ENCODE measurements at places on chromosomes 4 and X.

DNA sequence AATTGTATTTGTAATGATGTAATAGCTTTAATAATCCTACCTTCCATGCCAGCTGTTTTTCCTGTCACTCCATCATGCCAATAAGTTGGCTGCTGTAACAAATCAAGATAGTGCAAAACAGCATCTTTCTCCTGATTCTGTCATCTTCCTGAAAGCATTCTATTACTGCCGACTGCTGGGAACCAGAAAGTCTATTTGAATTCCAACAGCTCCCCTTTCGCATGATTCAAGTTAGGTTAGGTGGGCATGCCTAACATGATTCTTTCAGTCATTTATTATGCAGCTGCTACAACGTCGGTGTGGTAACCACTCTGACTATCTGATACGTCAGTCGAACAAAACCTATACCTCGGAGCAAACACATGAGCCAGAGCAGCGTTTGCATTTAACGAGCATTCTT is 127.9 kb upstream of the DMD start:
- no peak overlapping the region for H3K4me3 ChIP-seq
- no peaks in the 10 kb centered on the region for H3K27me3 ChIP-seq
- no peaks in the 10 kb centered on the region for H3K36me3 ChIP-seq

DNA sequence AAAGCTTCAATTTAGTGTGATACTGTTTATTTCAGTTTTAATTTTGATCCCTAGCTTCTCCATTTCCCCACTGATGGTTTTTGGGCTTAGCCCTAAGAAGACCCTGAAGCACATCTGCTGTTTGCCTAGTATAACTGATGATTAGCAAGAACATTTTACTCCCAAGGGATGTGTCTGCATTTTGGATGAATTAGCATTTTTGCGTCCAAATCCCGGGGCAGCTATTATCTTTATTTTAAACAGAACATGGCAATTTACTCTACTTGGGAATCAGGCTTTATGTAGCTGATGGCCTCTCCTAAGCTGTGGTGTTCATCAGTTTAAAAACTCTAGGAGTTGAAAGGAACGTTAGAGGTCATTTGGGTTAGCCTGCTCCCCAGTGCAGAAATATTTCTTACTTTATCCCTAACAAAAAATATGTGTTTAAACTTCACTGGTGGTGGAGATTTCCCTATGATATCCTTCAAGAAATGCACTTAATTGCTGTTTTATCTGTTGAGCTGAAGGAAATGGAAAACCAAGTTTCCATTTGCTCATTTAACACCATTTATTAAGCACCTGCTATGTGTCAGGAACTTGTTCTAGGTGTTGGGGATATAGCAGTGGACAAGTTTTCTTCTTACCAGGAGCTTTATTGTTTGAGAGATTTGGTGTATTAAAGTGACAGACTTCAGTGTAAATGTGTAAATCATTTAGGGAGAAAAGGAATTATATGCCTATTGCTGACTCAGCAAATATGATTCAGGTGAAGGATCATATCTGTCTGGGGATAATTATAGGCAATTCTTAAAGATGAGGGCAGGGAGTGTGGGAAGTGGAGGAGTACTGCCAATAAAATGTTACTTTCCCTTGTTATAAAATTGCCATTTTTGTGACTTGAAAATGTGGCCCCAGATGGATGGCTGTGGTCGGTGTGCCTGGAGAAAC is 3.4 kb downstream of the SEPTIN11 start:
- H3K27me3 ChIP-seq = no peaks in the 10 kb centered on the region
- H3K27ac ChIP-seq = no peak overlapping the region
- H3K36me3 ChIP-seq = peaks cover 4% of the 10 kb centered on the region
- DNase-seq = no peak
- H3K4me1 ChIP-seq = peaks cover 5% of the 10 kb centered on the region

DNA sequence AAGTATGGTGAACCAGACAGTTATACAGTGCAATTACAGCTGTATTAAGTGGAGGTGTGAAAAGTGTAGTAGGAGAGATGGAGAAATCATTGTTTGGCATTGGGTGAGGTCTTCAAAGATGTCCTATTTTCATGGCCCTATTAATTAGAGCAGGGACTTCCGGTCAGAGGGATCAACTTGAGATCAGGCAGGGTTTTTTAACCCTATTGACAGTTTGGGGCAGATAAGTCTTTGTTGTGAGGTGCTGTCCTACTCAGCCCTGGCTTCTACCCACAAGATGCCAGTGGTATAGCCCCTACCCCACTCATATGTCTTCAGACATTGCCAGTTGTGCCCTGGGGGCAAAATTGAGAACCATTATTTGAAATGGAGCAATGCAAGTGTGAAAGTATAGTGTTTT is 9.9 kb downstream of the USP9X start:
- DNase-seq = no peak
- no peaks in the 10 kb centered on the region for H3K27me3 ChIP-seq
- H3K27ac ChIP-seq = no peak overlapping the region
- no peak overlapping the region for H3K4me3 ChIP-seq
- peaks cover 2% of the 10 kb centered on the region for H3K36me3 ChIP-seq
- H3K4me1 ChIP-seq = peaks cover 6% of the 10 kb centered on the region

DNA sequence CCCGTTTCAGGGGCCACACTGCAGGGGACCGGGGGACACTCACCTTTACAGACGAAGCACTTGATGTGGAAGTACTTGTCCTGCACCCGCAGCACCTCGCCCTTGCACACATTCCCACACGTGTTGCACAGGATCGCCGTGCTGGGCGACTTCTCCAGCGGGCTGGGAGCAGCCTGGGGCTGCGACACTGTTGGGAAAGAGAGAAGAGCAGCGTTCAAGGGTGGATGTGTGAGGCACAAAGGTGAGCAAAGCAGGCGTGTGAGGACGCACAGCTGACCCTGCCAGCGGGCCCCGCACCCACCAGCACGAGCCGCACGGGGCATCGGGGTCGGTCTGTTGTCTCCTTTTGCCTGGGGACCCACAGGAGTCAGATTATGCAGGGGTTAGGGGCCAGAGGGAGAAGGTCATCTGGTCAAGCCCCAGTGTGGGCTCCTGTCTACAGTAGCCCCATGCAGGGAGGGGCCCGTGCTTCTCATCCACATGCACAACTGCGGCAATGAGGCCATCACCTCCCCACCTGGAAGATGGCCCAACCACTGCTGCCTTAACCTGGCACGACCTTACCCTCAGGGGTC is 52.1 kb downstream of the ABLIM2 start:
- peak; percentile 31 for DNase-seq
- no peaks in the 10 kb centered on the region for H3K36me3 ChIP-seq
- no peak overlapping the region for H3K4me3 ChIP-seq
- H3K4me1 ChIP-seq = peaks cover 8% of the 10 kb centered on the region
- H3K27me3 ChIP-seq = no peaks in the 10 kb centered on the region

GRCh38 chrX:111376897-111377578 is 35.0 kb downstream of the DCX start:
- no peaks in the 10 kb centered on the region for H3K4me1 ChIP-seq
- H3K36me3 ChIP-seq = no peaks in the 10 kb centered on the region
- no peak overlapping the region for H3K4me3 ChIP-seq
- H3K27ac ChIP-seq = no peak overlapping the region

GRCh38 chr4:81684352-81684751 is 212.6 kb upstream of the RASGEF1B start:
- no peak for DNase-seq
- H3K27ac ChIP-seq = no peak overlapping the region
- no peaks in the 10 kb centered on the region for H3K27me3 ChIP-seq
- no peak overlapping the region for H3K4me3 ChIP-seq

- H3K27ac ChIP-seq = no peak overlapping the region
- H3K36me3 ChIP-seq = no peaks in the 10 kb centered on the region
- DNase-seq = no peak
- no peak overlapping the region for H3K4me3 ChIP-seq
- no peaks in the 10 kb centered on the region for H3K4me1 ChIP-seq
Observed at GRCh38 chrX:119190091-119190681, 45.9 kb upstream of the PGRMC1 start.

DNA sequence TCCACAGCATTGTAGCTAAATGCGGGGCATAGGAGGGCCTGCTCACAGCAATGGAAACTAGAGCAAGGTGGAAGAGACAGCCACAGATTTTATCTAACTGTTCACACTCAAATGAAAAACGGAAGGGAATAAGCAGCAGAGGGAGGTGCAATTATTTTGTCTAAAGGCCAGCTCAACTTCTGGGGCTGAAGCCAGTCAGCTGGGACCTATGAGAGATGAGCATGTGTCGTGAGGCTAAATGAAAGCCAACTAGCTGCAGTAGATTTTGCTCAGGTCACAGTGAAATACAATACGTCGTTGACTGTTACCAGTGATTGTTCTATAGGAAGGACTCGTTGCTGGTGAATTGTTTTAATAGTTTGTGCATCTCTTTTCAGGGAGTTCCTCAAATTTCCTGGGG is 26.4 kb upstream of the FGFBP2 start:
- H3K27ac ChIP-seq = no peak overlapping the region
- DNase-seq = no peak
- H3K36me3 ChIP-seq = peaks cover 11% of the 10 kb centered on the region
- no peak overlapping the region for H3K4me3 ChIP-seq
- no peaks in the 10 kb centered on the region for H3K4me1 ChIP-seq

- peak; percentile 82 for DNase-seq
- peaks cover 52% of the 10 kb centered on the region for H3K36me3 ChIP-seq
- H3K27ac ChIP-seq = peak overlapping the region; percentile 79
- peaks cover 19% of the 10 kb centered on the region for H3K4me1 ChIP-seq
Observed at GRCh38 chr4:77021614-77022089, 54.1 kb downstream of the CCNI start.

- H3K4me1 ChIP-seq = peaks cover 4% of the 10 kb centered on the region
- H3K36me3 ChIP-seq = no peaks in the 10 kb centered on the region
- no peak for DNase-seq
- H3K27ac ChIP-seq = no peak overlapping the region
Observed at GRCh38 chr4:184102488-184102887, 115.2 kb downstream of the ENPP6 start.

GRCh38 chr4:177386278-177386815 is 55.9 kb downstream of the AGA start:
- H3K27ac ChIP-seq = no peak overlapping the region
- no peak overlapping the region for H3K4me3 ChIP-seq
- no peaks in the 10 kb centered on the region for H3K4me1 ChIP-seq

DNA sequence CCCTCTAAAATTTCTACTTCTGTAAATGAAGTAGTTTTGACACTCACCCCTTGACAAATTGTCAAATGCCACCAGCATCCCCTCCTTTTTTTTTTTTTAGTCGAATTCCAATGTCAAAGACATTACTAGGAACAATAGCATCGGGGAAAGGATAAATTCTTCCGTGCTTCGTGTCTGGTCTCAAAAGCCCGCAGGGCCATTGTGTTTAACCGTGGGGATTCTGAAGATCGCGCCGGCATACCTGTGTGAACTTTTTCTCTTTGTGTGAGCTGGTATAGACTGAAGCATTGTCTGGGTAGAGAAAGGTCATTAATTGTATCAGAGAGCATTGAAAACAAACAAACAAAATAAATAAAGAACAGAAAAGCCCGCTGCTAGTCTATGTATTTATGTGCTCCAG is 313.9 kb downstream of the ASMT start:
- no peaks in the 10 kb centered on the region for H3K27me3 ChIP-seq
- peaks cover 1% of the 10 kb centered on the region for H3K4me1 ChIP-seq
- no peaks in the 10 kb centered on the region for H3K36me3 ChIP-seq
- peak; percentile 16 for DNase-seq
- no peak overlapping the region for H3K4me3 ChIP-seq

DNA sequence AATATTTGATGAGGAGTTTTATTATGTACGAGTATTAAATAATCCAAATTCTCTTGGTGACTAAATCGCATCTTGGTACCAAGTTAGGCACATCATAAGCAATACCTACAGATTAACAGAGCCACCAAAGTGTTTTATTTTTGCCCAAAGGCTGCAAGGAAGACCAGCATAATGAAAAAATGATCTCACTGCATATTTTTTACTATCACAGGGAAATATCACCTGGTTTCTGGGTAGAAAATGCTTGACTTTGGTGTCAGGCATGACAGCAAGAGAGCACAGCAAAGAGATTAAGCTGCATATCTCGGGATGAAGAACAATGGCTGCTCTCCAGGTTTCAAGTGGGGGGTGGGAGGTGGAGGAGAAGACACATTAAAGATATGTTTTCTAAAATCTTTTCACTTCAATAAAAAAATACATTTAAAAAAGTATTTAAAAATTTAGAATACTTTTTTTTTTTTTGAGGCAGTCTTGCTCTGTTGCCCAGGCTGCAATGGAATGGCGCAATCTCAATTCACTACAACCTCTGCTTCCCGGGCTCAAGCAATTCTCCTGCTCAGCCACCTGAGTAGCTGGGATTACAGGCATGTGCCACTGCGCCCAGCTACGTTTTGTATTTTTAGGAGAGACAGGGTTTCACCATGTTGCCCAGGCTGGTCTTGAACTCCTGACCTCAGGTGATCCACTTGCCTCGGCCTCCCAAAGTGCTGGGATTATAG is 86.1 kb downstream of the FRYL start:
- peak; percentile 91 for DNase-seq
- no peaks in the 10 kb centered on the region for H3K36me3 ChIP-seq
- H3K27me3 ChIP-seq = no peaks in the 10 kb centered on the region
- no peak overlapping the region for H3K27ac ChIP-seq
- H3K4me3 ChIP-seq = no peak overlapping the region
- H3K4me1 ChIP-seq = peaks cover 6% of the 10 kb centered on the region

- DNase-seq = peak; percentile 50
- no peaks in the 10 kb centered on the region for H3K36me3 ChIP-seq
- H3K4me1 ChIP-seq = no peaks in the 10 kb centered on the region
Observed at GRCh38 chr4:60962286-60962685, 237.8 kb upstream of the ADGRL3 start.

- H3K27ac ChIP-seq = no peak overlapping the region
- peak; percentile 26 for DNase-seq
- no peak overlapping the region for H3K4me3 ChIP-seq
- no peaks in the 10 kb centered on the region for H3K4me1 ChIP-seq
- no peaks in the 10 kb centered on the region for H3K36me3 ChIP-seq
- no peaks in the 10 kb centered on the region for H3K27me3 ChIP-seq
Observed at GRCh38 chrX:52437212-52437611, 58.4 kb upstream of the XAGE1A start.

DNA sequence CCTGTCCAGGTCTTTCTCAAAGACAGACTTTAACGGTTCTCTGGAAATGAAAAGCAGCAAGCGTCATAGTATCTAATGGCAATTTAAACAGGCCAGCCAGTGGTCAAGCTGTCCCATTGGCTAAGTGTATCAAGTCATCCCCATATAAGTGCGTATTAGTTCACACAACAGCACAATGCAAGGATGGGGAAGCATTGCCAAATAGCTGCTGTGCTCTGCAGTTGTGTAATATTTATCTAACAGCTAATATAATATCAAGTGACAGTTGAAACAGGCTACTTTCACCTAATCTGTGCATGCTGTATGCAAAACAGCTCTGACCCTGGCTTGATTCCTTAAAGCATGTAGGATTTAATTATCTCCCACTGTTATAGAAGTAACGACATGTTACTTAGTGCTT is 134.8 kb upstream of the PPARGC1A start:
- no peak for DNase-seq
- H3K27ac ChIP-seq = no peak overlapping the region
- H3K4me1 ChIP-seq = no peaks in the 10 kb centered on the region

GRCh38 chr4:112327965-112328733 is 31.0 kb downstream of the ALPK1 start:
- H3K27ac ChIP-seq = no peak overlapping the region
- no peaks in the 10 kb centered on the region for H3K4me1 ChIP-seq
- H3K4me3 ChIP-seq = no peak overlapping the region
- no peaks in the 10 kb centered on the region for H3K36me3 ChIP-seq

GRCh38 chr4:187436251-187436650 is 559.3 kb upstream of the ZFP42 start:
- no peak overlapping the region for H3K4me3 ChIP-seq
- no peaks in the 10 kb centered on the region for H3K4me1 ChIP-seq
- no peak overlapping the region for H3K27ac ChIP-seq
- no peaks in the 10 kb centered on the region for H3K36me3 ChIP-seq
- no peak for DNase-seq
- H3K27me3 ChIP-seq = no peaks in the 10 kb centered on the region

- no peak overlapping the region for H3K4me3 ChIP-seq
- H3K27me3 ChIP-seq = no peaks in the 10 kb centered on the region
- H3K4me1 ChIP-seq = no peaks in the 10 kb centered on the region
- H3K36me3 ChIP-seq = no peaks in the 10 kb centered on the region
- DNase-seq = no peak
Observed at GRCh38 chrX:11451151-11451550, 157.9 kb downstream of the AMELX start.

Measured in trophoblast cell (in vitro differentiated cells and primary cell).